Muscle of arm (tissue), 14 donors: ENCODE measurements at places on chromosomes 6 and 20.

DNA sequence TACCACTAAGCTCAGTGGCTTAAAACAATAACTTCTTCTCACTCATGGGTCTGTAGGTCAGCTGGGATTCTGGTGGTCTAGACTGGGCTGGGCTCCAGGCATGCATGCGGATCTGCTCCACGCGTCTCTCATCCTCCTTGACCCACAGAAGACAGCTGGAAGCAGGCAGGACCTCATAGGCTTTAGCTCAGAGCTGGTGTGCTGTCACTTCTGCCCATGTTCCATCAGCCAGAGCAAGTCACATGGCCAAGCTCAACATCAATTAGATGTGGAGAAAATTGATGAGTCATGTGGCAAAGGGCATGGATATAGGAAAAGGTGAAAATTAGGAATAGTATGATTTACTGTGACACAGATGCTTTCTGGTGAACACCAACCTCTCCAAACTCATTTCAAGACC, 57.4 kb upstream of the PSMF1 start:
- no peak for DNase-seq

DNA sequence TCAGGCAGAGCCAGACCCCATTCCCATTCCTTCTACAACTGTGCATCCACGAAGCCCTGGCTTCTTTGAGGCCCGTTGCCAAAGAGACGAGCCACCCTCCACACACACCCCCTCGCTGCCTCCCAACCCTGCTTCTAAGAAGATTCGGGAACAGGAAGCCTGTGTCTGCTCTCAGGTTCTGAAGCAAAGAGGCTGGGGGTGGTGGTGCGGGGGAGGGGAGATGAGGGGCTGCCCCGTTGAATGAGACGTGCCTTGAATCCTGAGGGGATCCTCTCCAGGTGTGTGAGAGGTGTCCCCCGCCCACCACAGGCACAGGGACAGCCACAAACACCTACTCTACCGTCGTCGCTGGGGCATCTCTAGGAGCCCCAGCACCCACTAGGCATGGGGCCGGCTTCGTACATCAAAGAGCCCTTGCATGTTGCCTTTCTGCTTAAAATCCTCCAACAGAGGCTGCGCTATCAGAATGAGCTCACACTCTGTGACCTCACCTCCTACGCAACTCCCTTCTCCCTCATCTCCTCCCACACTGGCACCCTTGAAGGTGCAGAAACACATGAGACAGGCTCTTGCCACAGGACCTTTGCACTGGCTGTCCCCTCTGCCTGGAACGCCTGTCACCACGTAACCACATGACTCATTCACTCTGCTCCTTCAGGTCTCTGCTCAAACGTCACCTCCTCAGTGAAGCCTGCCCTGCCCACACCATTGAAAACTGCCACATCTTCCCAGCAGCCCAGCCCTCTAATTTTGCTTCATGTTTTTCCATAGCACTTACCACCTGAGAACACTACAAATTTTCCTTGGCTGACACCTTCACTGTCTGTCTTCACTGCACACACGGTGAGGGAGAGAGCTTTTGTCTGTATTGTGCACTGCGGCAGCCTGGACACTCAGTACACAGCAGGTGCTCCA, 58.5 kb downstream of the PREX1 start:
- no peak for DNase-seq

GRCh38 chr6:73728548-73729205, 32.7 kb downstream of the CD109 start:
- no peak for DNase-seq

GRCh38 chr20:17622086-17622850, 52.4 kb downstream of the DSTN start:
- no peak for DNase-seq

DNA sequence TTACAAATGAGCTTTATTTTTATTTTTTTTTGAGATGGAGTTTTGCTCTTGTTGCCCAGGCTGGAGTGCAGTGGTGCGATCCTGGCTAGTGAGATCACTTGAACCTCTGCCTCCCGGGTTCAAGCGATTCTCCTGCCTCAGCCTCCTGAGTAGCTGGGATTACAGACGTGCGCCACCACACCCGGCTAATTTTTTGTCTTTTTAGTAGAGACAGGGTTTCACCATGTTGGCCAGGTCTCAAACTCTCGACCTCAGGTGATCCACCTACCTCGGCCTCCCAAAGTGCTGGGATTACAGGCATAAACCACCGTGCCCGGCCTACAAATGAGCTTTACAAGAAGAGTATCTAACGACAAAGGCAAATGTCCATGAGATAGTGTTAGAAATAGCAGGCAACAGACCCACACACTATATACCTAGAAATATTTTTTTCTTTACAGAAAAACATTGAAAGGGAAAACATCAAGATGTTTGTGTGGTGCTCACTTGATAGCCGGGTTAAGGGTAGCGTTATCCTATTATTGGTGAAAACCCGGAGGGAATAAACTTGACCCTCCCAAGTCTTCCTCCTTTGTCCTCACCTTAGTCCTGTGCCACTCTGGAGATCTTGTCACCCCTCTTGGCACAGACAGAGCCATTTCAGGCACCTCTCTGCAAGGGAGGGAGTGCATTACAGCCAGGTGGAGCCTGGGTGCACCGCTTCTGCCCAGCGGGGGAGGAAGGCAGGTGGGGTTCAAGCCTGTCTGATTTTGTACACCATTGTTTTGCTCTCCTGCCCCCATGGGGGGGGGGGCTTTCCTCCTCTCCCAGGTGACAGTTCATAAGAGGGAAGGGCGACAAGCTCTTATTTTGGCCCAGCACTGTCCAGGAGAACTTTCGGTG, 21.0 kb upstream of the AVP start:
- no peak for DNase-seq

GRCh38 chr6:42511803-42512422, 51.9 kb upstream of the UBR2 start:
- DNase-seq: no peak

GRCh38 chr6:44495036-44495901, 107.8 kb downstream of the CDC5L start:
- DNase-seq: no peak

- DNase-seq: no peak
These were observed 144.0 kb downstream of the BCKDHB start for GRCh38 chr6:80250391-80250997.

- DNase-seq: no peak
These were observed 116.5 kb downstream of the SAMD5 start for GRCh38 chr6:147624946-147625515.

DNA sequence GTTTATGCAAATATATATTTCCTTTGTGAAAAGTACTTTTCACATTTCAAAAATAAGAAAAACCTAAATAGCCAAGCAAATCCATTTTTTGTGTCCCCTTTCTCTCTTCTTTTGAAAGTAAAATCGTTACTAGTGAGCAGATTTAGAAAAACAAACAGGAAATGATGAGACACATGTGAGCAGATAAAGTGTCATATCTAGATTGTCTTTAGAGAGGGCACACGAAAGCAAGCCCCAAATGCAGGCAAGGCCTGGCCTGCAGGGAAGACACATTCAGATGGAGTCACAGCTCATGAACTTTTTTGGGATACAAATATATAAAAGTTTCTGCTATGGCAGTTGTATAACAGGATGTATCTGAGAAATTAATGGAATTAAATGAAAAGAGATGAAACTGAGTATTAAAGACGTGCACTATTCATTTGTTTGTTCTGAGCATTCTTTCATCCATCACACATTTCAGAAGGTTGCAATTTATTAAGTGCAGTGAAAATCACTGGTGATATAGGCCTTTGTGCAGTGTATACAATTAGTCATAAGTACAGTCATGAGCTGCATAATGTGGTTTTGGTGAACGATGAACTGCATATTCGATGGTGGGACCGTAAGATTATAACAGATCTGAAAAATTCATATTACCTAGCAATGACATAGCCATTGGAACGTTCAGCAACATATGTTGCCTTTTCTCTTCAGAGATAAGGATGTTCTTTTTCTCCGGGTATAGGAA, 101.4 kb downstream of the PACRG start:
- DNase-seq: no peak

GRCh38 chr6:169932491-169932890, 181.1 kb downstream of the ERMARD start:
- no peak for DNase-seq

- DNase-seq: no peak
These were observed 942.1 kb upstream of the EPHA7 start for GRCh38 chr6:94361304-94362060.

DNA sequence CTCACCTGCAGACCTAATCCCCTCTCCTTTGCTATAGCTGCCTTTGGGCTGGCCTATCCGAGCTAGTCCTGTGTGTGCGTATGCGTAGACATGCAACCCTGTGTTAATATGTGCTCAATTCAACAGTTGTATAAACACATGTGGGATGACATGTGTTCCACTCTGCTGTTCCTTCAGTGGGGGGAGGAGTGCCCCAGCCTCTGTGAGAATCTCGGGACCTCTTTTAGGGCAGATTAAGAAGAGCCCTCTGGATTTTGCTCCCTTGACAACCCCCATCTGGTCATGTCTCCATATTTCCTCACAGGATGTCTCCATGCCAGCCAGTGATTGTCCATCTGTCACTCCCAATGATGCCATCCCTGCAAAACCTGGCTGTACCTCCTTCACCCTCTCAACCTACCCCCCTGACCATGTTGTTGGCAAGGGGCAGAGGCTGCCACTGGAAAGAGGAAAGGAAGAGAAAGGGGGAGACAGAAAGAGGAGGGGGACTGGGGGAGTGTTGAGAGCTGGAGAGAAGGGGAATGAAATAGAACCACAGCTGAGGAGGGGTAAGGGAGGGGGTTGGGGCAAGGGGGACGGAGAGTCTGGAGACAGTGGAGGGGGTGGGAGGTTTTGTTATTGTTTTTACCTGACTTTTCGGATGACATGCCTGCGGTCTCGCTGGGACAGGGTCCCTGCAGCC, 417 bp downstream of the PRRT1 start:
- DNase-seq: no peak

GRCh38 chr20:57188576-57189079, 77.8 kb downstream of the BMP7 start:
- no peak for DNase-seq

- DNase-seq: no peak
These were observed 14.8 kb upstream of the MTG2 start for GRCh38 chr20:62168061-62168460.

DNA sequence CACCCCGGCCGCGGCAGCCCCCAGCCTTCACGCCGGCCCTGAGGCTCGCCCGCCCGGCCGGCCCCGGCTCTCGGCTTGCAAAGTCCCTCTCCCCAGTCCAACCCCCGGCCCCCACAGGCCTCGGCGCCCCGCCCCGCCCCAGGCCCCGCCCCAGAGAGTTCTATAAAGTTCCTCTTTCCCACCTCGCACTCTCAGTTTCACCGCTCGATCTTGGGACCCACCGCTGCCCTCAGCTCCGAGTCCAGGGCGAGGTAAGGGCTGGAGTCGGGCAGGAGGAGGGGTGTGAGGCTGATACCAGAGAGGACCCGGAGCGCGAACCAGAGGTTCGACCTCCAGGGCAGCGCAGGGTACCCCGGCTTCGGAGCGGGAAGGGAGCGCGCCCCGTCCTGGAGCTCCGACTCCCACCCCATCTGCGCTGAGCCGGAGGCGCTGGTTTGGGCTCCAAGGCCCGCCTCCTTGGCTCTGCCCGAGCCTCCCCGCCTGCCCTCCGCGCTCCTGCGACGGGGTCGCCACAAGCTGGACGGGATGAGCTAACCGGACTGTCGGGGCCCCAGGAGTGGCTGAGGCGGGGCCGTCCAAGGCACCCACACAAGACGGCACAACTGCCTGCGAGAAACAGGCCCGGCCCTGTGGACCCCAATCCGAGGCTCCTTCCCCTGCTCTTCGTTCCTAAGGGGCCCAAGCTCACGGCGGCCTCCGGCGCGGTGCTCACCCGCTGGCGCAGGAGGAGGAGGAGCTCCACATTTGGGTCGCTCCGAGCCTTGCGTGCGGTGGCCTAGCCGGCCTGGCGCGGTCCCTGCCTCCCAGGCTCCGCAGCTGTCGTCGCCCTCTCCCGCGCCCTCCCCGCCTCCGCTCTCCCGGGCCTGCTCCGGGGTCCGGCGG, at the start of gene IRF4:
Gene IRF4, plus strand, starts transcription at position 194 of the 882 bp plus-strand sequence. CDS start 1,401 bp downstream, outside the sequence.
- no peak for DNase-seq

- DNase-seq: no peak
These were observed 72.0 kb upstream of the DUSP22 start for GRCh38 chr6:220312-220711.

DNA sequence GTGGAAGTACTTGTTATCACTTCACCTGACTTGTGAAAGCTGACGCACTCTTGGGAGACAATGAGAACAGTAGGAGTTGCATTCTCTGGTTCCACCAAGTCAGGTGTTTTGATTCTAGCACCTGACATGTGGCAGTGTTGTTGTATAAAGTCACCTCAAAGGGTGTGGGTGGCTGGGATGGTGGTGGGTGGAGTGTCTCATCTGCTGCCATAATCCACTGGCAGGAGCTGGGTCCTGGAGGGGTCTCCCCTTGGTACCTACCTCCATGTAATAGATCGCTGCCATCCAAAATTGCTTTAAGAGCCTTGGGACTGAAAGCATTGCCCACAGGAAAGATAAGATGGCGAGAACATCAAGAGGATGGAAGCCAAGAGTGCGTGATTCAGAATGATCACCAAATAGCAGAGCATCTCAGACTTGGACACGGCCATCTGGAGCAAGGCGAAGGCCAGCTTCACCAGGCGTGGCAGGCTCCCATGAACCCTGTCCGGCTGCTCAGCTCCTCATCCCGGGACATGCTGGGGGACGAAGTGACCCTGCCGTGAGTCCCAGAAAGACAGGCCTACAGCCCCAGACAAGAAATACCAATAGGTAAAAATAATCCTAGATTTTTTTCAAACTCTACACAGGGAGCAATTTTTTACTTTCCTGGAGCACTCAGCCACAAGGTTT, 56.6 kb downstream of the NPEPL1 start:
- DNase-seq: no peak

GRCh38 chr20:34362502-34363061, 491 bp upstream of the ITCH start:
- DNase-seq: no peak

- no peak for DNase-seq
These were observed 659 bp downstream of the PRDM1 start for GRCh38 chr6:106086814-106087175.

- DNase-seq: no peak
These were observed 173.6 kb downstream of the COL21A1 start for GRCh38 chr6:56073761-56074160.

- no peak for DNase-seq
These were observed 102.6 kb downstream of the C6orf118 start for GRCh38 chr6:165206798-165207197.

- no peak for DNase-seq
These were observed 78.0 kb downstream of the VEGFA start for GRCh38 chr6:43847741-43848630.

DNA sequence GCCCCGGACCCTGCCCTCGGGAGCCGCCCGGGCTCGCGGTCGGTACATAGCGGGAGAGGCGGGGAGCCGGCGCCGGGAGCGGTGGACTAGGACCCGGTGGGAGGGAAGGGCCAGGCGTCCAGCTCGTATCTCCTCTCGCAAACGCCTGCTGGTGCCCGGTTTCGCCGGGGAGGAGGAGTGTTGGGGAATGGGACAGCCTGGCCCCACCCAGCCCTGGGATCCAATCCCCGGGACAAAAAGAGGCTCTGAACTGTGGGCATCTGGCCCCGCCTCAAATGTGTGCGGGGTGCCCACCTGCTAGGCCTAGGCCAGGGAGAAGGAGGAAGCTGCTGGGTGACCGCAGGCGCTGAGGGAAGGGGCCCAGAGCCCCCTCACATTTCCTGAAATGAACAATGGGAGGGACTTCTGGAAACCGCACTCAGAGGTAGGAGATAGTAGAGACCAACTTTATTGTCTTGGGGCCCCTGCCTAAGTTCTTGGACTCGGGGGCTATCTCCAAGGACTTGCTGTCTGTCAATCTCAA, at the start of gene KCNK17:
Gene KCNK17, minus strand, starts transcription at position 147 of the 523 bp plus-strand sequence. Its CDS starts 99 bp downstream, at position 48.
- no peak for DNase-seq
